ENCODE measurements at places on chromosomes 3 and 15. TPM values are rescaled to one million over a fixed set of nuclear protein-coding genes. Genes with fewer than 3 reads are reported as not detected.

Gene HTR3E
- not detected for total RNA-seq

Gene PLSCR2
- not detected for total RNA-seq

Gene LINGO1
- not detected for total RNA-seq

Gene CMTM7
- total RNA-seq = 3.0 TPM

Gene UROC1
- total RNA-seq = not detected

Gene PLIN1
- total RNA-seq = 0.15 TPM

Gene REC114
- total RNA-seq = not detected

Gene SI
- not detected for total RNA-seq

Gene RLBP1
- total RNA-seq = not detected
